NCI-H1092 (cell line): ENCODE measurements at places on chromosomes 16 and 17.

GRCh38 chr17:18981335-18981641, 23.3 kb downstream of the FAM83G start:
- no peak for DNase-seq

GRCh38 chr17:42698736-42699414, 16.5 kb downstream of the CNTNAP1 start:
- no peak for DNase-seq

- DNase-seq: no peak
These were observed at the start of gene CBLN1 for GRCh38 chr16:49281480-49281842. Gene CBLN1 (minus strand): TSS chr16:49281838. CDS start chr16:49281465, 373 bp downstream.

DNA sequence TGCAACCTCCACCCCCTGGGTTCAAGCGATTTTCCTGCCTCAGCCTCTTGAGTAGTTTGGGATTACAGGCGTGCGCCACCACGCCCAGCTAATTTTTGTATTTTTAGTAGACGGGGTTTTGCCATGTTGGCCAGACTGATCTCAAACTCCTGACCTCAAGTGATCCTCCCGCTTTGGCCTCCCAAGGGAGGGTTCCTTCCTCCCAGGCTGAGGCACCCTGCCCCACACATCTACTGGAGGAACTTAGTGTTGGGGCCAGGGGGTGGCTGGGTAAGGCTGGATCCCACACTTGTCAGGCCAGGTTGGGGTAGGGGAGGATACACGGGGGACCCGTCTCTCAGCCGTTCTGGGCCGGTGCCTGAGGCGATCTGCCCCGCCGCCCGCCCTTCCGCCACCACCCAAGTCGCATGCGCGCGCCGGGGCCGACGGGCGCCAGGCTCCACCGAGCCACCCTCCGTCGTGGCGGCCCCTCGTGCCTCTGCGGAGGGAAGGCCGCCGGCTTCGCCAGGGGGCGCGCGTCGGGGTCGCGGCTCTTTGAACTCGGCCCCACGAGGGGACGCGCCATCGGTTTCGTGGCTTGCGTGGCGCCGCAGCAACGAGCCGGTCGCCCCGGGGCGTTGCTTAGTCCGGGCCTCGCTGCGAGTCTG, 15.9 kb downstream of the GRB7 start:
- peak; percentile 22 for DNase-seq

GRCh38 chr16:66908116-66908515, 10.6 kb downstream of the CDH16 start:
- DNase-seq: no peak

- DNase-seq: no peak
These were observed 12.9 kb downstream of the CMIP start for GRCh38 chr16:81457326-81458133.

GRCh38 chr17:42399948-42400843, 12.0 kb upstream of the STAT3 start:
- no peak for DNase-seq

GRCh38 chr16:68377667-68378393, 67.0 kb downstream of the PRMT7 start:
- no peak for DNase-seq

GRCh38 chr17:45372325-45372869, 55.6 kb upstream of the MAP3K14 start:
- no peak for DNase-seq

- no peak for DNase-seq
These were observed 260.4 kb upstream of the TBX2 start for GRCh38 chr17:61139219-61139618.

GRCh38 chr16:69589434-69590269, 23.9 kb downstream of the NFAT5 start:
- no peak for DNase-seq

- DNase-seq: peak; percentile 77
These were observed at the start of gene TIMP2 for GRCh38 chr17:78925234-78925633. Gene TIMP2 (minus strand): TSS chr17:78925387. CDS start chr17:78925088, 299 bp downstream.

- no peak for DNase-seq
These were observed 2.4 kb upstream of the APRT start for GRCh38 chr16:88814144-88814502.

DNA sequence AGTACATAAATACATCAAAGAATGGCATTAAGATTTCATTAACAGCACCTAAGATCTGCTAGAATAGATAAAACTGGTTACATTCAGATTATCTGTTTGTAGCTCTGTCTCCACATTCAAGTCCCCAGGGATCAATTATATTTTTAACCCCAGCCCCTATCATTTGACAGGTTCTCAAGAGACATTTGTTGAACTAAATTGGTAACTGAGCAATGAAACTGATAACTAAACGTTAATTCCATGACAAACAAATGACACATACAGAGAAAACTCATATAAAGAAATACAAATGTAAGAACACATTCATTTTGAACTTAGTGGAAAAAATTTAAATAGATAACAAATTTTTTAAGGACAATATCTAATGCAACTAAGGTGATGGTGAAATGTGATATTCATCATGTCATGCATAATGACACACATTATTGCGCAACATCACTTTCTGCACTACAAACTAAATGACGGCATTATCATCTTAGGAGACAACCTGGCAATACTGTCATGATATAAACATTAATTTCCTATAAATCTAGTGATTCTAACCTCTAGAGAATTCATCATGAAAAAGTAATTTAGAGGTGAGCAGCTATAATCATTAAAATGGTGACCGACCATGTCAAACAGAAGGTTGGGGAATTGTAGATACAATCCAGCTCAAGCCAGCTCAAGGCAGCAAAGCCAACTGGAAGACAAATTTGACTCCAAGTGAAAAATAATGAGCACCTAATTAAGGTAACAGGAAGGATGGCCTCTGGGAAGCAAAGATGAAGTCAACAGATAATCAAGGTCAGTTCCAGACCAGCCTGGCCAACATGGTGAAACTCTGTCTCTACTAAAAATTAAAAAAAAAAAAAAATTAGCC, 9.5 kb downstream of the ARHGAP17 start:
- DNase-seq: no peak

- no peak for DNase-seq
These were observed 8.7 kb downstream of the SMURF2 start for GRCh38 chr17:64653325-64653984.

- no peak for DNase-seq
These were observed 209.1 kb upstream of the CCL2 start for GRCh38 chr17:34045990-34046389.

- DNase-seq: no peak
These were observed 14.2 kb downstream of the TIMM22 start for GRCh38 chr17:1011138-1011537.

GRCh38 chr16:79883494-79883893, 283.0 kb upstream of the MAF start:
- no peak for DNase-seq

- no peak for DNase-seq
These were observed 61.9 kb downstream of the WWP2 start for GRCh38 chr16:69823831-69824563.

GRCh38 chr16:13781575-13782338, 138.2 kb upstream of the ERCC4 start:
- no peak for DNase-seq

GRCh38 chr17:45408611-45409421, 23.9 kb downstream of the ARHGAP27 start:
- DNase-seq: no peak

DNA sequence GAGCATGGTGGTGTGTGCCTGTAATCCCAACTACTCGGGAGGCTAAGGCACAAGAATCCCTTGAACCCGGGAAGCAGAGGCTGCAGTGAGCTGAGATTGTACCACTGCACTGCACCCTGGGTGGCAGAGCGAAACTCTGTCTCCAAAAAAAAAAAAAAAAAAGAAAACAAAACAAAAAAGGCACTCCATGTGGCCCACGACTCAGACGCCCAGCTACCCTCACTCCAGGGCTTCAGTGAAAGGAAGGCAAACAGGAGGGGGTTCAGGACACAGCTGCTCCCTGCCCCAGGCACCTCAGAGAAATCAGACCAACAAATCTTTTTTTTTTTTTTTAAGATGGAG, 91.7 kb downstream of the LITAF start:
- no peak for DNase-seq

GRCh38 chr16:17348042-17348783, 122.5 kb downstream of the XYLT1 start:
- DNase-seq: no peak

GRCh38 chr17:48722915-48723422, at the start of gene PRAC2:
Gene PRAC2 (plus strand): TSS chr17:48723185. CDS start chr17:48724411, 1,226 bp downstream.
- DNase-seq: no peak

- DNase-seq: no peak
These were observed 13.3 kb downstream of the FAM20A start for GRCh38 chr17:68587847-68588246.

- DNase-seq: no peak
These were observed 4.6 kb downstream of the TEN1 start for GRCh38 chr17:75983501-75984181.

DNA sequence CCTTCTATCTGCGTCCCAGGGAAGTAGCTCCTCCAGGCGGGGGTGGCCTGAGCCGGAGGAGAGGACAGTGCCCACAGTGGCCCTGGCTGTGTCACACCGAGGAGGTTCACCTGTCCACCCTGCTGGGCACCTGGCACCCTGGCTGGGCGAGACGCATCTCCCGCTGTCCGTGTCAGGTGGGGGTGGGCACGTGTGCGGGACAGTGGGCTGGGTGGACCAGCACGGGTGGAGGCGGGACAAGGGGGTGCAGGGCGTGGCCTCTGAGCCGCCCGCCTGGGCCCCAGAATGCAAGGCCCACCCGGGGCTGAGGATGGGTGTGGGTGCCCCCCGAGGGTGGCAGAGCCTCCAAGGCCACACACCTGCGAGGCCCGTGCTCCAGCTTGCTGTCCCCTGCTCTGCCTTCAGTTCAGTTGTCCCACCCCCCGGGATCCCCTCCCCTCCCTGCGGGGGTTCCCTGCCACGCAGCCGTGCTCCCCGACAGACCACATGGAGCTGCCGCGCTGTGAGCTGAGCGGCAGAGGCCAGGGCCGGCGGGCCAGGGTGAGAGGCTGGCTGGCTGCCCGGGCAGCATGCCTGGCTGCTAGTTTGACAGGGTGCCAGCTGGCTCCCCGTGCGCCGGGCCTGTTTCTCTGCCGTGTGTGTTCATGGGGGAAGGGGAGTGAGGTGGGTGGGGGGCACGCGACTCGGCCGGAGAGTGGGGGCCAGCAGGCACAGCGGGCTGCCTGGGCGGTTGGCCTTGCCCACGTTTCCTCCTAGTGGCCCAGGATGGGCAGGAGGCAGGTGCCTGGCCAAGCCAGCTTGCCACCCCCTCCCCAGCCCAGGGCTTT, 33.9 kb downstream of the BAHCC1 start:
- DNase-seq: peak; percentile 81

GRCh38 chr16:65012357-65012756, 109.5 kb downstream of the CDH11 start:
- no peak for DNase-seq

DNA sequence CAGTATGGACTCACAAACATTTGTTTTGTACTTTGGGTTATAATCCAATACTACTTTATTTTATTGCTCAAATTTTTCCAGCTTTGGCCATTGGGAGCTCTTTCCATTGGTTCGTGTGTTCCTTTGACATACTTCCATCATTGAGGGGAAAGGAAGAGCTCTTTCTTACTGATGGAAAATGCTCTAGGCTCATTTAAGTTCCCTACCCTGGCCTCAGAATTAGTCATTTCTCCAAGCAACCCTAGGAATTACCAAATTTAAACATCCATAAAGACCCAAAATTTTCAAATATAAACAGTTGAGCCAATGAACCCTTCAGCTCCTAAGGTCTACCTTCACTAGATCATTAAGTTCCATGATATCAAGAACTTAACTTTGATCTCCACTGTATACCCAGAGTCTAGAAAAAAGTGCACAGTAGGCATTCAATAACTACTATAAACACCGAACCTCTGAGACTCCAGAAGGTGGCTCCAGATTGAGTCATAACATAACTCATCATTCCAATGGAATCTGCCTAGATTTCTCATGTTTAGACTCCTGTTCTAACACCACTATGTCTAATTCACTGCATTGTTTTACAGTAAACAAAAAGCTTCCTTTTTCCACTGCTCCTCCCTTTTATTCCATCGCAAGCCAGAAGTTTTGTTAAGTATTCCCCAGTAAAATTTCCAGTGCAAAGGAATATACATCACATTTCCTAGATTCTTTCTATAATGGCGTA, 39.0 kb downstream of the SMURF2 start:
- no peak for DNase-seq

DNA sequence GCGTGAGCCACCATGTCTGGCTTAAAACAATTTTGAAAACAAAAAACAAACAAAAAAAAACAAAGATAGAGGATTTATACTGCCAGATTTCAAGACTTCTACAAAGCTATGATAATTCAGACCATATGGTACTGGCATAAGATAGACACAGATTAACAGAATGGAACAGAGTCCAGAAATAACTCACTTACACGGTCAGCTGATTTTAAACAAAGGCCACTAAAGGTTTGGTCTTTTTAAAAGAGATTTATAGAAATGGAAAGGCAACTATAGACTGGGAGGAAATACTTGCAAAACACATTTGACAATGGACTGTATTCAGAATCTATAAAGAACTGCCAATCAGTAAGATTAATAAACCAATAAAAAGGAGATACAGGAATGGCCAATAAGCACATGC, 48.6 kb upstream of the MNT start:
- DNase-seq: no peak
